ENCODE measurements at places on chromosomes 2 and 18.

GRCh38 chr2:165163761-165164160 is 40.1 kb downstream of the SCN3A start:
- DNase-seq: no peak

DNA sequence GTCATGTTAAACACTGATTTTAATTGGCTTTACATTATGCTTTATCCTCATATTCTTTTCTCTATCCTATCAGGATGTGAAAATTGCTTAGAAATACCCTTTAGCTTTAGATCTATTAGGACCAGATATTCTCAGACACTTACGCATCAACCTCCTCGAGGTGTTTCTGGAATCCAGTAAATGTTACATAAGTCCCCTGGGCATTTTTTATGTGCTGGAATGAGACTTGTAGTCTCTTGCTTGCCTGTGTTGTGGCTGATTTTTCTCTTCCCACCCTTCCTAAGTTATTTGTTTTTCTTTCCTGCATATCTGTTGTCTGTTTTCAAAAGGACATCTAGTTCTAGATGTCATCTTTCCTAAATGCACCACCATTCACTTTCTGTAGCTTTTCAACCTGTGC is 197.1 kb downstream of the CCDC85A start:
- DNase-seq: no peak

DNA sequence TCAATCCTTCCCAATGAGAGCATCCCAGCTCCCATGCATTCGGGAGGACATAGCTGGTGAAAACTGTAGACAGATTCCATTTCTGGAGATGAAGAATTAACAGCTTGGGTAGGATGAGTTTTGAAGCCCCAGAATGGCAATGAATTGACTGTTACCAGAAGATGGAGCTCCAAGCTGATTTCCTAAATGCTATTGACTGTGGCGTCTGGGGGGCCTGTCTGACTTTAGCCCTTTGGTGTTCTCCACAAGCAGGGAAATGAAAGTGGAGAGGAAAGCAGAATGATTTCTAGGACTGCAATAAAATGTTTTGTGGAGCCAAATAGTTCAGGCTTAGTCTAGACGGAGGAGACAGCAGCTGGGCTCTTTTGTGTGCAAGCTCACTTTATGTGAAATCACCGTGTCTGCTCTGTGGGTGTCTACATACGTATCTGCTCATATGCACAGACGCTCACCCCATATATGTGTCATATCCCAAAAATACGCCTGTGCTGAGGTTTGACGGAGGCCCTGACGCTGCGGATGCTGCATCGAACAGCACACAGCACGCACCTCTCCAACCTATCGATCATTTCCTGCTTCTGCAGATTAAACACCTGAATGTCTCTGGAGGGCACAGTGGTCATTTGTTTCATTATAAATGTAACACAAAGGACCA is 166.4 kb upstream of the PXDN start:
- no peak for DNase-seq

GRCh38 chr2:55672630-55673029 is 21.0 kb downstream of the PNPT1 start:
- DNase-seq: no peak

DNA sequence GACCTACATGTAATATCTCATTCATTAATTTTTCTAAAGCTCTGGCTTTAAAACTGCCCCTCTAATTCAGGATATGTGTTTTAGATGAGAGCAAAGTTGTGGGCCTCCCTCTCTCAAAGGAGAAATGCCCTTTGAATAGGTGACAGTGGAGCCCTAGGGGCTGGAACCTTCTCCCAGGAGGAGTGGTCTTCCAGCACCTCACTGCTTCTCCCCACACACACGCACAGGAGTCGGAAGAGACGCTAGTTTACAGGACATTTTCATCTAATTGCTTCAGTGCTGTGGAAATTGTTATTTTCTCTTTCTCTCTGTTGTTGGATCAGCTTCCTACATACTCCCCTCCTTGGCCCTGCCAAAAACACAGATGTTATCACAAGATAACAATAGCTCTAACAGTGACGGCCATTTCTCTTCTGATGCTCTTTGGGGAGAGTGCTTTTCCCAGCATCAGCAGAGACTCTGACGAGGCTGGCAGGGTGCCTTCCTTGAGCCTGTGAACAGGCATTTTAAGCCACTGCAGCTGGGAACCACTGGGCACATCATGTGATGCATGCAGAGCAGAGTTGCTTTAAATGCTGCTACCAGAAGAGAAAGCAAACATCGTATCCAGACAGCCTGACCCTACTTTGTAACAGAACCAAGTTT is 209.4 kb upstream of the SP5 start:
- no peak for DNase-seq

Data from activated CD4-positive, alpha-beta T cell treated with anti-CD3 and anti-CD28 coated beads for 4 hours (primary cell).